SJSA1 (cell line): ENCODE measurements at places on chromosomes 1 and 21. TPM values are rescaled to one million over a fixed set of nuclear protein-coding genes. Genes with fewer than 3 reads are reported as not detected.

GRCh38 chr21:33117101-33117888 is 47.4 kb downstream of the OLIG1 start:
- no peak for DNase-seq

- DNase-seq, result no peak
Observed at GRCh38 chr1:145952903-145953302, 4.9 kb downstream of the LIX1L start.

Gene WNT2B
- total RNA-seq, result 8.7 and 14.7 TPM in 2 replicates

Gene WASF2
- 16.4 and 19.2 TPM in 2 replicates for total RNA-seq

Gene TBX19
- total RNA-seq, result 0.47 and 1.4 TPM in 2 replicates
